CD4-positive, alpha-beta T cell treated with Interferon alpha-2 for 1 hour (primary cell): ENCODE measurements at places on chromosomes 5 and 9.

GRCh38 chr5:129781594-129781993 is 33.7 kb downstream of the MINAR2 start:
- no peak for DNase-seq

GRCh38 chr5:151153766-151154272 is 3.8 kb downstream of the ANXA6 start:
- no peak for DNase-seq

GRCh38 chr5:141916522-141916921 is 7.1 kb upstream of the DELE1 start:
- no peak for DNase-seq

DNA sequence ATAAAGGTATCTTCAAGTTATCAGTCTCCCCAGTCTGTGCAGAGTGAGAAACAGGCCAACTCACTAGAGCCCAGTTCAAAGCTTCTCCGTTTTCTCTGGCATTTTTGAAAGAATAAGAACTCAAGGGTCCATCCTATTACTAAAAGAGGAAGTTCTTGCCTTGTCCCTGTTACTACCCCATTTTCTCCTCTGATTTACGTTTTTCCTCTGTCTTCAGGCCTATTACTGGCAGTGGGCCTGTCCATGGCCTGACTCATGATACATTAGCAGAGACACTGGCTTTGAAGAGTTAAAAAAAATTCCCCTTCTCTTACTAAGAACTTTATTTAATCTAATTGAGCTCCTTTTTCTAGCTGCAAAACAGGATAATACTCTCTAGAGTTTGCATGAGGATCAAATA is 624.0 kb upstream of the KLF4 start:
- no peak for DNase-seq

DNA sequence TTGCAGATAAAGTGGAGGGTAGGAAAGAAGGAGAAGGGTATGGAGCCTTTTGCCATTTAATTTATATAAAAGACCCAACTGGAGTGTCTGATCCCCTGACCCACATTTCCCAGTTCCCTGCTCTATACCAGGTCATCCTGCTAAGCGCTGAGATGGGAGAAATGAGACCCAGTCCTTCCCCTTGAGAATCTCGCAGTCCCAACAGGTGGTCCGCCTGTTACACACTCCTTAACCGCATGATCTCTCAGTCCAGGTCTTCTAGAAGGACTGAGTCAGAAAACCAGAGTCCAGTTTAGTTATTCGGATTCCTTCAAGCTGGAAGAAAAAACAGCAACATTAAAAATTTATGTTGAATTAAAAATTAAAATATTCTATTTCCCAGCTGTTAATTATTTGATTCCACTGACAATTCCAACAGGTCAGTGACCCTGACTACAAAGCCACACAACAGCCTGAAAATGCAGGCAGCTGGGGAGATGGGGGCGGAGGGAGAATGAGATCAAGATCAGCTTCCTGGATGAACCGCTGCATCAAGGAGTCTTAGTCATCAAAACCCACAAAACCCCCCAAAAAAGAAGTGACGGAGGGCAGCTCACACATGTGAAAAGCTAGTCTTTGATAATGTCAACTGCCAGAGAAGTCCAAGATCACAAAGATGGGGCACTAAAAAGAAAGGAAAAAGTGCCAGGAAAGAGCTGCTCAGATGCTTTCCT is 44.0 kb downstream of the GGTA1 start:
- peak; percentile 1 for DNase-seq

- no peak for DNase-seq
Observed at GRCh38 chr9:88189371-88189770, 51.1 kb upstream of the SPATA31C2 start.

GRCh38 chr5:135497971-135498636 is 37.7 kb downstream of the NEUROG1 start:
- no peak for DNase-seq

GRCh38 chr5:55226934-55227663 is at the start of gene MCIDAS:
Gene MCIDAS, minus strand, starts transcription at chr5:55227315. Its CDS starts 177 bp downstream, at chr5:55227138.
- DNase-seq = peak; percentile 54

DNA sequence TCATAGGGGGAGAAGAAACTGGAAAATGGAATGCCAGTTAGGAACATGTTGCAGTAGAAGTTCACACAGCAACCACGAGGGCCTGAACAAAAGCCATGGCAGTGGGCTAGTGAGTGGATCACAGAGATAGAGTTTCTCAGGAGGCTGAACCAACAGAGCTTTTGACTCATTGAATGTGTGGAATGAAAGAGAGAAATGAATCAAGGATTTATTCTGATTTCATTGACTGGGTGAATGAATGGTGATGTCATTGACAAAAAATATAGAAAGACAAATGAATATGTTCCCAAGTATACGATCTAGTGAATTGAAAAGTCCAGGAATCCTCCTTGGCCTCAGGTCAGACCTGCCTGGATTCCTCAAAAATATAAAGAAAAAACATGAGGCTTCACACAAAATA is 99.2 kb downstream of the ZNF462 start:
- DNase-seq = no peak

DNA sequence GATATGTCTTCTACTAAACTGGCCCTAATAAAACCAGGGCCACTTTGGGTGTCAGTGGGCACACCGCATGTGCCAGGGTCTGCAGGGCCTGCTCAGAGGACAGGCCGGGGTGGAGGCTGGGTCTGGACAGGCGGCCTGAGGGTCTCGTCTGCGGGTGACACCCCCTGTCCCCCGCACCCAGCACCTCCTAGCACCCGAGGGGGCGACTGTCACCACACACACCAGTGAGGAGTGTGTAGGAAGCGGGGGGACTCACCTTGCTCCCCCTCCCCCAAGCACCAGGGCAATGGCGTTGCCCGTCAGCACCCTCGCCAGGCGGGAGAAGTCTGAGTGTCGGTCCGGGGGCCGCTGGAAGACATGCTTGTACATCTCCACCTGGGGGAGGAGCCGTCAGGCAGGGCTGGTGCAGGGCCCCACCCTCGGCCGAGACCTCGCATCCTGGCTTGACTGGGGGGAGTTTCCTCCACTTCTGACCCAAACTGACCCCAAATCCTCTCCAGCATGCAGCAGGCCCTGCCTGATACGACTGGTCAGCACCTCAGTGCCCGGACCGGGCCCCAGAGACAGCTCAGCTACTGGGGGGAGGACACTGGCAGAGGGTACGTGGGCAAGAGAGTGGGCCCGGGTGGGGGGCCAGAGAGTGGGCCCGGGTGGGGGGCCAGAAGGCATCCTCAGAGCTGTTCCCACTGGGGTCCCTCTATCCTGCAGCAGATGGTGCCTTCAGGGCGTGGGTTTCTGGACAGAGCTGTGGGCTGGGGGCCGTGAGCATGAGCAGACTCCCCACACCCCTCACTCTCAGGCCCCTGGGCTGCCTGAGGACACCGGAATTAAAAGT is 18.9 kb upstream of the NSMF start:
- no peak for DNase-seq

GRCh38 chr9:116342061-116342460 is 188.5 kb downstream of the PAPPA start:
- no peak for DNase-seq

DNA sequence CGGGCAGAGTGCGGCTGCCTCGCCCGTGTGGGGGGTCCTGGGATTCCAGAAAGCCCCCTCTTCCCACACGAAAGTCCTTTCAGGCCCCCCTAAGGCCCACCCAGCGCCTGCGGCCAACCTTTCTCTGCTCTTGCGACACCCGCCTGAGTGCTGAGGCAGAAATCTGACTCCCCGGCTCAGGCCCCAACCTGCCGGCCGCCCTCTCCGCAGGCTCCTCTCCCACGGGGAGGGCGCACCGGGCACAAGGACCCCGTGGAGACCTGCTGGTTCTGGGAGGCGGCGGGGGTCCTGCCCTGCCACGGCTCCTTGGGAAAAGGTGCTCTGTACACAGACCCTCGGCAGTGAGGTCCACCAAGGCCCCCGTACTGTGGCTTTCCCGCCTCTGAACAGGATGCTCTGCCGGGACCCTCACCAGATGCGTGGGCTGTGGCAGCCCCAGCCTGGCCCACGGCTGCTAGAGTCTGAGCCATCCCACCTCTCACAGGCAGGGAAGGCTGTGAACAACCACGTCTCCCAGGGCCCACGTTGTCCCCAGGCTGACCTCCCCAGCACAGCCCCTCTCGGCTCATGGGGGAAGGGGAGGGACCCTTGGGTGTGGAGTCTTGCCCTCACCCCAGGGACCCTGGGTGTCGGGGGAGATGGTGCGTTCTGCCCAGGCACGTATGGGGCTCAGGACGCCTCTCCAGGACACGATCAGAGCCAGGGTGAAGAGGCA is 41.5 kb upstream of the EGFL7 start:
- DNase-seq = no peak

DNA sequence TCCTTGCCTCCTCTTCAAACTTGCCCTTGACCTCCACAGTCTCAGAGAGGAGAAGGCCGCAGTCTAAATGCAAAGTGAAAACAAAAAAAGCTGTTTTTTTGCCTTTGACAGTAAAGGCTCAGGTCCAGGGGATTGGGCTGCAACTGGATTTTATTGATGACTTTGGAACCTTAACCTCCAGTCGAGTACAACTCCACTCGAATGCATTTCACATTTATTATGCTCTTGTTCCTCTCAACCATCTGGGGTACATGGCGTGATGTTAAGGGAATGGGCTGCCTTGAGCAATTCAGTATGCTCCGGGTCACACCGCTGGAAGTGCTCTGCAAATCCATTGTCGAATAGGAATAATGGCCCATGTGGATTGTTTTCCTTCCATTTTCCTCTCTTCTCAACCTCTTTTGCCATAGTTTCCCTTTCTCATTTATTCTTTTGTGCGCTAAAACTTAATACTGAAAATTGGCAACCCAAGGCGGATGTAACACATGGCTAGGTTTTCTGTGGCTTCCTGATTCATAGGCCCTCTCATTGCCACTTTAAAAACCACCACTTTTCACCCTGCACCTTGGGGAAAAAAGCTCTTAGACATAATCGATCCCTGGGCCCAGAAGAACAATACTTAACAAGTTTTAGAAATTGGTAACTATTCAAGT is 34.3 kb downstream of the ITK start:
- no peak for DNase-seq

DNA sequence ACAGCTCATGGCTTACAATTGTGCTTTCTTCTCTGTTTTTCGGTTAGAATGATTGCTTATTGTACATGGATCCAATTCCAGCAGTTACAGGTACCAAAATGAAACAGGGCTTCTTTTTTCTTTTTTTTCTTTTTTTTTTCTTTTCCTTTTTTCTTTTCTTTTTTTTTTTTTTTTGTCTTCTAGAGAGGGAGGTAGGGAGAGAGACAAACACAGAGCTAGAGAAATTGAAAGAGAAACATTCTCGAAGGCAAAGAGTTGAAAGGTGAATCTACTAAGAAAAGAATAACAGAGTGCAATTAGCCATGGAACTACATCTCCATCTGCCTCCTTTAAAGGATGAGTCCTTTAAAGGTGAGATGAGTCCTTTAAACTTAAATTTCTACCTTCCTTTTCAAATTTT is 1.0 kb upstream of the EDIL3 start:
- no peak for DNase-seq

- no peak for DNase-seq
Observed at GRCh38 chr5:151471276-151471675, 23.9 kb downstream of the SLC36A1 start.

GRCh38 chr9:97518909-97519307 is 17.4 kb downstream of the TMOD1 start:
- no peak for DNase-seq

DNA sequence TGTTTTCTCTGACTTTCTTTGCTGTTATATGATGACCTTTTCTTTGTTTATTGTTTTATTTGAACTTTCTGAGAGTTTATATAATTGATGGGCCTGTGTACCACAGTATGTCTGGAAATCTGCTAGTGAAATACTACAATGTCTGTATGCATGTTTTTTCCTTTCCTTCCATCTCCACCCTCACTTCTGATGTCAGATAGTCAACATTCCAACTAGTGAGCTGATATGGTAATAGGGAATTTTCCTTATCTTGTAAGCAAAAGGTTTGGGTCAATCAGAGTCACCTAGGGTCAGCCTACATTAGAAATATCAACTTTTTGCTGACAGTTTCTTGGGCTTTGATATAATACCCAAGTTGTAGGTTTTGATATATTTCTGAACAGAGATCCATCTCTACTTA is 103.2 kb downstream of the MAT2B start:
- no peak for DNase-seq

DNA sequence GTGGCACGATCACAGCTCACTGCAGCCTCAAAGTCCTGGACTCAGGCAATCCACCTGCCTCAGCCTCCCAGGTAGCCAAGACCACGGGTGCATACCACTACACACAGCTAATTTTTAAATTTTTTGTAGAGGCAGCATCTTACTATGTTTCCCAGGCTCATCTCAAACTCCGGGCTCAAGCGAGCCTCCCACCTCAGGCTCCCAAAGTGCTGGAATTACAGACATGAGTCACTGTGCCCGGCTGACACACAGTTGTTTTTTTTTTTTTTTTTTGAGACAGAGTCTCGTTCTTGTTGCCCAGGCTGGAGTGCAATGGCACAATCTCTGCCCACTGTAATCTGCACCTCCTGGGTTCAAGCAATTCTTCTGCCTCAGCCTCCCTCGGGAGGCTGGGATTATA is 70.1 kb upstream of the CNOT6 start:
- DNase-seq = no peak

- DNase-seq = peak; percentile 44
Observed at GRCh38 chr9:130030651-130031127, 12.3 kb downstream of the FNBP1 start.

- no peak for DNase-seq
Observed at GRCh38 chr5:139751236-139751635, 44.4 kb upstream of the PSD2 start.

GRCh38 chr5:60339691-60340201 is 360.2 kb downstream of the DEPDC1B start:
- DNase-seq = no peak

DNA sequence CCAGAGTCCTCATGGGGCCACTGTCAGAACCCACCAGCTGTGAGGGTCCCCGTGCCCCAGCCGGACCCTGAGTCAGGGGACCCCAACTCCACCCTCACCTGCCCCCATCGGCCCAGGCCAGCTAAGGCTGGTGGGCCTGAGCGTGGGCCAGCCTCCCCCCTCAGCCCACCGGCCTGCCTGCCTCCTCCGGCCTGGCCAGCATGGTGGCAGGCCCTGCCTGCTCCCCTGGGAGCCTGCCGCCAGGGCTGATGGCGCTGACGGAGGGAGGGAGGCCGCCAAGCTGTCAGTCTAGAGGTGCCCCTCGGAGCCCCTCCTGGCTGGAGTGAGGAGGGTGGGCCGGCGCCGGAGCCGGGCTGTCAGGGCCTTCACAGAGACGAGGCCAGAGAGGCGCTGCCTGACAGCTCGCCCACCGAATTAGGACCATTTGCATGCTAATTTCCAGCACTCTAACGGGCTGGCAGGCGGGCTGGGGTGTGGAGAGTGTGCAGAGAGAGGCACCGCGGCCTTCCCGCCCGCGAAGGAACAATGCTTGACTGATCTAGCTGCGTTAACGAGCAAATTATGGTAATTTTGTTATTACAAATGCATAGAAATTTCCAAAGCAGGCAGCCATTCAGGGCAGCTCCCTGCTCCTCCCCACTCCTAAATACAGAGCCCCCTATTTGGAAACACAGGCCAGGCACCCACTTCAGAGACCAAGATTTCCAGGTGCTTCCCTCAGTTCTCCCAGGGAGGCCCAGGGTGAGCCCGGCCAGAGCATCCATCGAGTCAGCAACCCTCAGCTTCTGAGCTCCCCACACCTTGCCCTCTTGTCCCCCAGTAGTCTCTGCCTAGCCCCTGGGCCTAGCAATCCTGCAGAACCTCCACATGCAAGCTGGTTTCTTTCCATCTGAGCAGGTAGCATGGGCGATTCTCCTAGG is 169.3 kb downstream of the PAX5 start:
- DNase-seq = no peak
